ENCODE measurements at places on chromosomes 6 and 20.
A peak's percentile ranks its signal among the peaks of the same experiment; 100 is the strongest.

GRCh38 chr6:87465051-87465450 is 7.7 kb upstream of the SLC35A1 start:
- H3K27ac ChIP-seq, result no peak overlapping the region
- no peaks in the 10 kb centered on the region for H3K4me1 ChIP-seq
- no peaks in the 10 kb centered on the region for H3K27me3 ChIP-seq

- no peak overlapping the region for H3K27ac ChIP-seq
- H3K4me1 ChIP-seq, result peaks cover 3% of the 10 kb centered on the region
- H3K27me3 ChIP-seq, result no peaks in the 10 kb centered on the region
- H3K4me3 ChIP-seq, result no peak overlapping the region
Measured at GRCh38 chr6:152221806-152222628, 414.5 kb downstream of the ESR1 start.

- no peak overlapping the region for H3K27ac ChIP-seq
- H3K4me1 ChIP-seq, result peaks cover 13% of the 10 kb centered on the region
- no peaks in the 10 kb centered on the region for H3K27me3 ChIP-seq
- H3K36me3 ChIP-seq, result no peaks in the 10 kb centered on the region
- DNase-seq, result peak; percentile 38
Measured at GRCh38 chr6:18324706-18325042, 60.3 kb upstream of the DEK start.

DNA sequence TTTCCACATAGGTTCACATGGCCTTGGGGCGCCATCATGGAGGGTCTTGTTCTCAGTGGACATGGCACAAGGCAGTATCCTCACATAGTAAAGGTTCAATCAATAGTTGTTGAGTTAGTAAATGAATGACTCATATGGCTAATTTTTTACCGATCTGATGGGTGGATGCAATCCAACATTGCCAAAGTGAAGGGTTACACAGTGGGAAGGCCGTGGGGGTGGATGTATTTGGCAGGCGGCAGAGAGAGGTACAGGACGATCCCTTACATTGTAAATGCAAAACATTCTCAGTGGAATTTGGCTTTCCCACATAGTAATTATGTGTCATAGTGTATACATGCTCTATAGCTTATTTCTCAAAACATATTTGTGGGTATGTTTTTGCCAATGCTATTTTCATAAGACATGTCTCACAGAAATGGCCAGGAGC is 21.0 kb upstream of the PDE7B start:
- H3K4me1 ChIP-seq, result no peaks in the 10 kb centered on the region
- no peaks in the 10 kb centered on the region for H3K36me3 ChIP-seq
- DNase-seq, result no peak
- H3K27ac ChIP-seq, result no peak overlapping the region
- no peak overlapping the region for H3K4me3 ChIP-seq

DNA sequence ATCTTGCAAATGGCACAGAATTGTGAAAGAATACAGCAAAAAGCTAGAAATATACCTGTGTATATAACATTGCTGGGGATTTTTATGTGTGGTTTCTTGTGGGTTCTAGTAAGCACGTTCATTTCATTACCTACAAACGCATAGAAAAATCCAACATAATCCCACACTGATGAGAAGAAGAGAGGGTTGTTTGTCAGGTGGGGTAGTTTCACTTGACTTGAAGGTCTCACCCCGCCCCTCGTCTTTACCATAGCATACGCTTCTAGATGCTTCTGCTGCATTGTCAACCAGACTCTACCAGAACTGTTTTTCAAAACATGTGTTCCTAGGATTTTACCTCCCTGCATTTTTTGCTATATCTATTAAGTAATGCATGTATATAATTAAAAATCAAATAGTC is 284.1 kb upstream of the TAB2 start:
- H3K4me1 ChIP-seq, result peaks cover 7% of the 10 kb centered on the region
- H3K27ac ChIP-seq, result no peak overlapping the region
- DNase-seq, result no peak
- no peak overlapping the region for H3K4me3 ChIP-seq
- H3K36me3 ChIP-seq, result no peaks in the 10 kb centered on the region

GRCh38 chr20:5606350-5606749 is 143.9 kb upstream of the SHLD1 start:
- H3K4me3 ChIP-seq, result no peak overlapping the region
- H3K27ac ChIP-seq, result no peak overlapping the region
- H3K36me3 ChIP-seq, result peaks cover 21% of the 10 kb centered on the region
- peaks cover 54% of the 10 kb centered on the region for H3K4me1 ChIP-seq

DNA sequence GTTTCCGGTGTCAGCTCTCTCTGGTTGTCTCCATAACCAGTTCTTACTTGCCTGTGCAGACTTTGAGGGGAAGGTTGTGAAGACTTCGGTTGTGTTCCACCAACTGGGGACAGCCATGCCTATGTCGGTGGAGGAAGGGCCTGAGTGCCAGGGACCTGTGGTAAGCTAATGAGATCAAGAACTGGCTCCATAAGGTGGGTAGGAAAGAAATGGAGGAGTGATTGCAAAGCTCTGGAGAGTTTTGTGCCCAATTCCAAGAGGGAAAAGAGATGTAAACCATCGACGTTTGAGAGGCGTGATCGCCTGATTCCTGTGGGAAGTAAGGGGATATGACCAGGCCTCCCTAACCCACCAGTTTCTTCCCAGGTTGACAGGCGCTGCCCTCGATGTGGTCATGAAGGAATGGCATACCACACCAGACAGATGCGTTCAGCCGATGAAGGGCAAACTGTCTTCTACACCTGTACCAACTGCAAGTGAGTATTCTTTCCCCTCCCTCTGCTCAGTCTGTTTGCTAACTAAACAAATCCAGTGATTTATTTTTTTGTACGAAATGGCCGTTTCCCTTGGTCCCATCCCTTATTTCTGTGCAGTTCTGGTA is 893 bp downstream of the POLR1H start:
- H3K4me3 ChIP-seq, result peak overlapping the region; percentile 82
- H3K4me1 ChIP-seq, result peaks cover 25% of the 10 kb centered on the region
- peaks cover 18% of the 10 kb centered on the region for H3K36me3 ChIP-seq
- H3K27me3 ChIP-seq, result no peaks in the 10 kb centered on the region
- peak overlapping the region; percentile 87 for H3K27ac ChIP-seq
- peak; percentile 28 for DNase-seq

DNA sequence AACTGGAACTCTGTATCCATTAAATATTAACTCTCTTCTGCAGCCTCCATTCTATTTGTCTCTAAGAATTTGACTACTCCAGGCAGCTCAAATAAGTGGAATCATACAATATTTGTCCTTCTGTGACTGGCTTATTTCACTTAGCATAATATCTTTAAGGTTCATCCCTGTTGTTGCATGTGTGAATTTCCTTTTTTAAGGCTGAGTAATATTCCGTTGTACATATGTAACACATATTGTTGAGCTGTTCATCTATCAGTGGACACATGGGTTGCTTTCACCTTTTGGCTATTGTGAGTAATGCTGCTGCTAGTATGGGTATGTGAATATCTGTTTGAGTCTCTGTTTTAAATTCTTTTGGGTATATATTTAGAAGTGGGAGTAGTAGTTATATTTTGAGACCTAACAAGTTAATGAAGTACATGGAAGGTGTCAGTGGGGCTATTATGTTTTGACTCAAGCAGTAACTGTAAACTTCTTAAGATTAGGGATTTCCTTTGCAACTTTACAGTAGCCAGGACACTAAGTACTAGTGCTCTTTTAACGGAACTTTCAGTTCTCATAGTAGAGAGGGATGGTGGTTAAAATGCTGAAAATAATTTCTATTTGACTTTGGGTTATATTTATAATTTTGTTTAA is 29.7 kb upstream of the TMEM217 start:
- H3K36me3 ChIP-seq, result peaks cover 12% of the 10 kb centered on the region
- H3K27ac ChIP-seq, result no peak overlapping the region
- H3K27me3 ChIP-seq, result no peaks in the 10 kb centered on the region
- no peaks in the 10 kb centered on the region for H3K4me1 ChIP-seq
- no peak overlapping the region for H3K4me3 ChIP-seq

- H3K4me3 ChIP-seq, result no peak overlapping the region
- no peaks in the 10 kb centered on the region for H3K27me3 ChIP-seq
- DNase-seq, result no peak
- no peak overlapping the region for H3K27ac ChIP-seq
Measured at GRCh38 chr20:41462372-41463161, 95.9 kb upstream of the EMILIN3 start.

GRCh38 chr6:84758486-84758885 is 5.9 kb downstream of the TBX18 start:
- H3K36me3 ChIP-seq, result no peaks in the 10 kb centered on the region
- H3K4me3 ChIP-seq, result no peak overlapping the region
- DNase-seq, result no peak

GRCh38 chr6:150865043-150865405 is 478 bp upstream of the MTHFD1L start:
- H3K36me3 ChIP-seq, result no peaks in the 10 kb centered on the region
- peak overlapping the region; percentile 88 for H3K27ac ChIP-seq
- DNase-seq, result no peak
- no peaks in the 10 kb centered on the region for H3K27me3 ChIP-seq
- H3K4me3 ChIP-seq, result peak overlapping the region; percentile 89

GRCh38 chr20:25309395-25310267 is 61.7 kb downstream of the PYGB start:
- H3K4me3 ChIP-seq, result no peak overlapping the region
- DNase-seq, result no peak
- peaks cover 13% of the 10 kb centered on the region for H3K36me3 ChIP-seq
- H3K27ac ChIP-seq, result peak overlapping the region; percentile 81
- H3K27me3 ChIP-seq, result no peaks in the 10 kb centered on the region
